ENCODE measurements at places on chromosomes 7 and 10.

DNA sequence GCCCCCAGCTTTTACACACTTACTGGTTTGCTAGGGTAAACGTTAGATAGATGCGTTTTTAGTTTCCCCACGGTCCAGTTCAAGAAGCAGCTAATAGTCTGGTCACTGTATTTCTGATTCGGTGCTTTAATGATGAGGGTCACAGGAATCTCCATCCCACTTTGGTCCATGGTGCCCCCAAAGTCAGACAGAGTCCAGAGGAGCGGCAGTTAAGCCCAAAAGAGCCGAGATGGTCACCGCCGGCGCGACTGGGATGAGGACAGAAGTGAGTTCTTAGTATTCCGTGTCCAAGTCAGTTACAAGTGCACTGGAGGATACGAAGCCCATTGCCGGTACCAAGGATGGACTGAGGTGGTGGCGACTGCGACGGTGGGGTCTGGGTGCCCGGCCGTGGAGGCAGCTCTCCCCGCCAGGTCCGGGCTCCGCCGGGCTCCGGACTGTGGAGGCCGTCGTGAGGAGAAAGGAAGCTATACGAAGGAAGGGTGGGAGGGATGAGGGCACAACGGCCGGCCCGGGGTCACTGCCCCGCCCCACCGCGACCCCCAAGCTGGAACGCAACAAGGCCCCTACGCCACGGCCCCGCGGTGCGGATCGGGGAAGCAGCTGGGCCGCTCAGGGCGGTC is 663 bp downstream of the HERPUD2 start:
- DNase-seq: no peak

GRCh38 chr7:41148521-41148951 is 554.4 kb downstream of the INHBA start:
- DNase-seq: no peak

DNA sequence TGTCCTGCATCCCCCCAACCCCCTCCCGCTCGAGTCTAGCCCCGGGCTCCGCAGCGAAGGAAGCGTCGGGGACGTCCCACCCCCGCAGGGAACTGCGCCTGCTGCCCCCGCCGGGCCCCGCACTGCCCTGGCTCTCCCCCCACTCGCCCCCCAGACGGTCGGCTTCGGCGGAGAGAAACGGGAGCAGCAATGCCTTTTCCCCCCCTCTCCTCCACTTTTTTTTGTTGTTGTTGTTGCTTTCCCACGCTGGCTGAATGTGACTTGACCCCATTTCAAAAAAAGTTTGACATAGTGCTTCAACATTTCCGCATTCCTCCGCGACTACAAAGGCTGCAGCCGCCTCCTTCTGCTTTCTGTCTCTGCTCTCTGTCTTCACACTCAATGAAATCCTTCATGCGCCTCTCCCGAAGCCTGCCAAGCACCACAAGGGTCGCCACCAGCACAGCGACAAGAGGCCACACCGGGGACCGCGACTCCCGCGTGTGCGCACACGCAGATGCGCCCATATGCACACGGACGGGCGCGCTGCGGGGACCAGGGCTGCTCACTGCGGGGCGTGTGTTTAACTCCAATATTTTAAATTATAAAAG is 1.0 kb downstream of the CDK6 start:
- DNase-seq: peak; percentile 20

GRCh38 chr10:14800397-14800796 is 25.7 kb upstream of the FAM107B start:
- no peak for DNase-seq

GRCh38 chr7:2013381-2014311 is 219.1 kb downstream of the MAD1L1 start:
- no peak for DNase-seq

DNA sequence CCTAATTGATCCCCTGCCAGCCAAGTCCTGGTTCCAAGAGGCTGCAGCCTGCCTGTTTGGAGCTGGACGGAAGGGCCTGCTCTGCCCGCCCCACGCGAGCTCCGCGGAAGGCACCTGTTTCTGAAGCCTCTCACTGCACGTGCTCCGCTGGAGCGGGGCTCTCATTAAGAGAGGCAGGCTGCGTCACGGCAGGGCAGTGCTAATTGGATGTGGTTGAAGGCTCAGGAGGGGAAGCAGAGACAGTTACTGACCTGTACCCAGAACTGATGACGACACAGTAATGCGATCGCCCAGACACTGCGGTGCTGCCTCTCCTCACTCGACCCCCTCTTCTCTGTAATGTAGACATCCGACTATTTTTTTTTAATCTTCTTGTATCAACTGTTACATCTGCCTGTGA is 411.1 kb upstream of the MGMT start:
- no peak for DNase-seq
